ENCODE measurements at places on chromosomes 2 and 18.
A peak's percentile ranks its signal among the peaks of the same experiment; 100 is the strongest.

- H3K36me3 ChIP-seq = no peaks in the 10 kb centered on the region
- H3K4me1 ChIP-seq = no peaks in the 10 kb centered on the region
- no peak for DNase-seq
- no peak overlapping the region for H3K4me3 ChIP-seq
- H3K27me3 ChIP-seq = no peaks in the 10 kb centered on the region
- no peak overlapping the region for H3K27ac ChIP-seq
Measured at GRCh38 chr18:31278609-31279071, 39.3 kb upstream of the DSG1 start.

- H3K27me3 ChIP-seq = peaks cover 5% of the 10 kb centered on the region
- no peaks in the 10 kb centered on the region for H3K36me3 ChIP-seq
- H3K4me3 ChIP-seq = no peak overlapping the region
- no peaks in the 10 kb centered on the region for H3K4me1 ChIP-seq
- no peak for DNase-seq
Measured at GRCh38 chr2:11663427-11663826, 6.6 kb downstream of the NTSR2 start.

DNA sequence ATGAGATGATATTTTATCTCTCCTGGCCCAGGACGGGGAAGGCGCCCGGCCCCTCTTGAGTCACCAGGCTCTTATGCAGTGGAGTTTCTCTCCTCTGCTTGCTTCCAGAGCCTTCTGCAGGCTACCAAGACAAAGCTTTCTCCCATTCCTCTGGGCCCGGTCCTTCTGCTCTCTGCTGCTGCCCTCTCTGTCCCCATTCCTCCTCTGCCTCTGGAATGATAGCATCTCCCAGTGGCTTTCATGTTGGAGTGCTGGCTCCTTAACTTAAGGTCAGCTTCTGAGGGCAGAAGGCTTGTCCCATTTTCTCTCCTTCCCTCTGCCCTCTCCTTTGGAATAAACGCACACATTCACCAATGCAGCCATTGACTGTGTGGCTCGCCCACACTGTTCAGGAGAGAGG lies 86.2 kb downstream of the SDC1 start:
- no peak overlapping the region for H3K4me3 ChIP-seq
- no peak overlapping the region for H3K27ac ChIP-seq
- no peaks in the 10 kb centered on the region for H3K27me3 ChIP-seq
- H3K36me3 ChIP-seq = no peaks in the 10 kb centered on the region

DNA sequence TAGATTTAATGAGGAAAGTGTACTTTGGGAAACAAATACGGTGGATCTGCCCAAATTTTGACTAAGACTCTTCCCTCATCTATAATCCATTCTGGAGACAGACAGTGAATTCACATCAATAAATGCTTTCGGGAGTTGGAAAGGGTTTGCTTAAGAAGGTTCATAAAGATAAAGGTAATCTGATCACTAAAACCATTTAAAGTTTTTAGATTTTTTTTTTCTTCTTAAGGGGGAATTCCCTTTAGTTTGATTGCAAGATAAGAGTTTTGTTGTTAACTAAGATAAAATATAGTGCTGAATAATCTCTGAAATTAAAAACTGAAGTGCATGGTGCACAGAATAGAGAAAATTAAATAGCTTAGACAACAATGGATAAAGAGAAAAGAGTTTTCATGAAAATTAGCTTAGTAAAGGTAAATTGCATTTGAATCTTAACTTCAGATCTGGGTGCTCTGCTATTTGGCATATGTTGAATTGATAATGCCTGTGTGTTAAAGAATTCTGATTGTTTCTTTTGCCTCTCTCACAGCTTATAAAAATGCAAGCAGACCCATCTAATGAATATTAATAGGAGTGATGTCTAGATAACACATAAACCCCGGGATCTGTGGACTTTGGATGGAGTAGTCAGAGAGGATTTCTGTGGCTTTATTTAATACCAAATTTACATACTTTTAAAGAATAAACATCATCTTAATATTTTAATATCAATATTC lies 100.8 kb downstream of the MEIS1 start:
- DNase-seq = no peak
- no peak overlapping the region for H3K27ac ChIP-seq
- H3K27me3 ChIP-seq = peaks cover 3% of the 10 kb centered on the region
- H3K4me3 ChIP-seq = no peak overlapping the region
- H3K4me1 ChIP-seq = no peaks in the 10 kb centered on the region
- no peaks in the 10 kb centered on the region for H3K36me3 ChIP-seq

DNA sequence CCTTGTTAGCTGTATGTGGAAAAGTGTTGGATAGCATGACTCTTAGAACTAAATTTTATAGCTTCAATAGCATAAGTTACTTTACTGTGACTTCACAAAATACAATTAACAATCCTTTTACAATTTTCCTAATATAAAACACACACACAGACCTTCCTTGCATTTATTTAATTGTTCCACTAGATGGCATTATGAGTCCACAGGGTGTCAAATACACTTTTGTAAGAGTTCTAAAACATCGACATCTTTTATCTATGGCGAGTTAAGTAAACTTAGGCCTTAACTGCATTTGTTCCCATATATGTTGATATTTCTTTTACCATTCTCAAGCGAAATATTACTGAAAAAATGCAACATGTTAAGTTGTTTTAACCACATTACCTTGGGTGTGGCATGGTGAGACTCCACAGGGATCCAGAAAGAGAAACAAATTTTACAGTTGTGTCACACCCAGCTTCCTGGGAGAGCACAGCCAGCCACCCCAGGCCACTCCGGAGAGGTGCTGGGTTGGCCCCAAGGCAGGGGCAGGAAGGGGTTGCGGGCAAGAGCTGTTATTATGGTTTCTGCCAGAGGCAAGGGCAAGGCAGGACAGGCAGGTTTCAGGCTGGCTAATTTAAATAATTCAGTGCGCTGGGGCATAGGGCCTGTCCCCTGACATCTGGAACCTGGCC lies 312.4 kb upstream of the MC4R start:
- H3K4me1 ChIP-seq = no peaks in the 10 kb centered on the region
- no peak overlapping the region for H3K27ac ChIP-seq
- no peak for DNase-seq
- H3K4me3 ChIP-seq = no peak overlapping the region

DNA sequence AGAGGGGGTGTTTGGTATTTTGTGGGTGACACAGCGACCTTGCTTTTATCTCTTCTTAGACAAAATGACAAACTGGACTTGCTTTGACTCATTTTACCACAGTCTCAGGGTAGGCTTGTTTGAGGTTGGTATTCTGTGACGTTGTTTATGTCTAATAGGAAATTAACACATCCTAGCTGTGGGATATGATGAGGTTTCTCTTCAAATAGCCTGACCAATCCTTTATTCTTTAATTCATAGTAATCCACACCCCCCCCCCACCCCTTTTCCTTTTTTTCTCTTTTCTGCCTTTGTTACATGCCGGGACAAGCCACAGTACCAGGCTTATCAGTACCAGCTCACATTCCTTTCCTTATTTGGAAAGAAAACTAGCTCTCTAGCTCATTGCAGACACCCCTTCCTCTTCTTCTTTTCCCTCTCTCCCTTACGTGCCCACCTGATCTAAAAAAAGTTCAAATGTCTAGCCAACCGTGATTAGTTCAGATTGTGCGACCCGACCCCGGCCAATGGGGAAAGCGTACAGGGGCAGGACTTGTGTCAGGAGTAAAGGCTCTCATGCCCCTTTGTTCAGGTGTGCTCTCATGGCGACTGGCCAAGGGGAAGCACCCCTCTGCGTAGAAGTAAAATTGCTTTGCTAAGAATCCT lies 52.2 kb upstream of the PTPRM start:
- no peak overlapping the region for H3K4me3 ChIP-seq
- H3K27ac ChIP-seq = no peak overlapping the region
- no peaks in the 10 kb centered on the region for H3K27me3 ChIP-seq
- no peaks in the 10 kb centered on the region for H3K4me1 ChIP-seq

DNA sequence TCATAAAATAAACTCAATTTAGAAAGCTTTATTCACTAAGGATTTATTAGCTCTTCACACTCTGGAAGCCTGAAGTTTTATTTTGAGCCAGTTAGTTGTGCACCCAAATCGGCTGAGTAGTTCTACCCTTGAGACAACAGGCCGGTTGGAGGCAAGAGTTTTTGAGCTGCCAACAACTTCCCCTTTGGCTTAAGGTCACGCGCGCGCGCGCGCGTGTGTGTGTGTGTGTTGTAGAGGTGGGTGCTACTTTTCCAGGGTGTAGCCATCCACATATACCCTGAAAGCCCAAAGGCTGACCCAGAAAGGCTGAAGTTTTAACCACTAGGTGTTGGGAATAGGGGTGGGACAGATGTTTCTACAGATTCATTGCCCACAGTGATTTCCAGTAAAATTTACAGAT lies 150.2 kb upstream of the LHCGR start:
- no peaks in the 10 kb centered on the region for H3K27me3 ChIP-seq
- H3K4me3 ChIP-seq = no peak overlapping the region
- no peak for DNase-seq
- H3K36me3 ChIP-seq = no peaks in the 10 kb centered on the region

DNA sequence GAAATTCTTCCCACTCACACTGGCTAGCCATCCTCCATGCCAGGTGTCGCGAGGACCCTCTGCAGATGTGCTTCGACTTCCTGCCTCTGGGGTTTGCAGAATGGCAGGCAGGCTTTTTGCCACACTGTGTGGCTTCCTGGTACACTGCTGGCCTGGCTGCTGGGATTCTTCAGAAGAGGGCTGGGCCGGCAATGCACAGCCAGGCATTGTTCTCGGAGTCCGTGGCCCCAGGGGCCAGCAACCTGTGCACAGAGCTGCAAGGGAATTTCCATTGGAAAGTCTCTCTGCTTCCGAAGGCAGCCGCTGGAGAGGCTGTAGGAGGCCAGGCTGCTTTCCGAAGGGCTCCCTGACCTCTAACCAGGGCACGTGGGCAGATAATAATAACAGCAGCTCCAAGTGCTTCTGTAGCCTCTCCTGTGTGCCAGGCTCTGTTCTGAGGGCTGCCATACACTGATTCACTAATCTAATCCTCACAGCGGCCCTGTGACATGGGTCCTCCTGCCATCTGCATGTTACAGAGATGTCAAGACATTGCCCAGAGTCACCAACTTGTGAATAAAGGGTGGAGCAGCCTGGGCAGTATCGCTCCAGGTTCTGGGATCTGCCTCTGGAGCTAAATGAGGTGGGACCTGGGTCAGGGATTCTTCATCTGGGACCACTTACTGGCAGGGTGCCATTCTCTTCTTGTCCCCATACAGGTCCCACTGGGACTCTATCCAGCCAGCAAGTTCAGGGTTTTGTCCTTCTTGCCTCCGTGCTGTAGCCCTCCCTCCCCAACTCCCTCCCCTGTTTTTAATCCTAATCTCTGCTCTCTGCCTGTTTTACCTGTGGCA lies 5.0 kb downstream of the LDLRAD4 start:
- no peak for DNase-seq
- H3K36me3 ChIP-seq = peaks cover 6% of the 10 kb centered on the region
- H3K27ac ChIP-seq = no peak overlapping the region
- H3K4me1 ChIP-seq = peaks cover 20% of the 10 kb centered on the region

GRCh38 chr2:85661139-85661858 lies 6.7 kb downstream of the SFTPB start:
- no peaks in the 10 kb centered on the region for H3K27me3 ChIP-seq
- H3K4me1 ChIP-seq = no peaks in the 10 kb centered on the region
- H3K4me3 ChIP-seq = no peak overlapping the region
- H3K36me3 ChIP-seq = peaks cover under 1% of the 10 kb centered on the region
- no peak for DNase-seq

DNA sequence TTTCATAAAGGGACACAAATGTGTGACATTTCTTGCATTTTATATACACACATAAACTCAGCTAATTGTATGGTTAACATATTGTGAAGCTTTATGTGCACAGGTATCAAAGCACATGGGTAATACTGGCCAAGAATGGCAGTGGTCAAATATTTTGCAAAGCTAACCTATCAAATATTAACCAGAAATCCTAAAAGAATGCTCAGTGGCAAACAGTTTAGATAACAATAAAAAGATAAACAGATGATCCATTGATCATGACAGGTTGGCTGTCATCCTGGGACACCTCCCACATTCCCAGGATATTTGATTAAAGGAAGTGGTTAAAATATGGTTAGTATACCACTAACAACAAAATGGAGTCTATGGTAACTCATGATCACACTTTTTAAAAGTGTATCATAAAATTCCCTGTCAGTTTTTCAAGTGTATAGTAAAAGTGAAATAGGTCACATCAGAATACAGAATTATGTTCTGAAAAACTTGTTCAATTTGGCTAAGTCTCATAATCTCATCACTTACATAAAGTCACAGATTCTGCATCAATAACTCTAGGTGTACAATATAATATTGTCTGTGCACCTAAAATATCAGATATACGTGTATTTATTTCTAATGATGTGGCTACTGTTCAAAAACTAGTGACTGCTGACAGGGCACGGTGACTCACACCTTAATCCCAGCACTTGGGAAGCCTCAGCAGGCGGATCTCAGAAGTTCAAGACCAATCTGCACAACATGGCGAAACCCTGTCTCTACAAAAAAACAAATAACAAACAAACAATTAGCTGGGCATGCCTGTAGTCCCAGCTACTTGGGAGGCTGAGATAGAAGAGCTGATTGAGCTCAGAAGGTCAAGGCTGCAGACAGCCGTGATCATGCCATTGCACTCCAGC lies 48.9 kb downstream of the CDH2 start:
- DNase-seq = no peak
- no peaks in the 10 kb centered on the region for H3K27me3 ChIP-seq
- no peaks in the 10 kb centered on the region for H3K36me3 ChIP-seq
- H3K4me3 ChIP-seq = no peak overlapping the region
- H3K4me1 ChIP-seq = no peaks in the 10 kb centered on the region
- no peak overlapping the region for H3K27ac ChIP-seq

DNA sequence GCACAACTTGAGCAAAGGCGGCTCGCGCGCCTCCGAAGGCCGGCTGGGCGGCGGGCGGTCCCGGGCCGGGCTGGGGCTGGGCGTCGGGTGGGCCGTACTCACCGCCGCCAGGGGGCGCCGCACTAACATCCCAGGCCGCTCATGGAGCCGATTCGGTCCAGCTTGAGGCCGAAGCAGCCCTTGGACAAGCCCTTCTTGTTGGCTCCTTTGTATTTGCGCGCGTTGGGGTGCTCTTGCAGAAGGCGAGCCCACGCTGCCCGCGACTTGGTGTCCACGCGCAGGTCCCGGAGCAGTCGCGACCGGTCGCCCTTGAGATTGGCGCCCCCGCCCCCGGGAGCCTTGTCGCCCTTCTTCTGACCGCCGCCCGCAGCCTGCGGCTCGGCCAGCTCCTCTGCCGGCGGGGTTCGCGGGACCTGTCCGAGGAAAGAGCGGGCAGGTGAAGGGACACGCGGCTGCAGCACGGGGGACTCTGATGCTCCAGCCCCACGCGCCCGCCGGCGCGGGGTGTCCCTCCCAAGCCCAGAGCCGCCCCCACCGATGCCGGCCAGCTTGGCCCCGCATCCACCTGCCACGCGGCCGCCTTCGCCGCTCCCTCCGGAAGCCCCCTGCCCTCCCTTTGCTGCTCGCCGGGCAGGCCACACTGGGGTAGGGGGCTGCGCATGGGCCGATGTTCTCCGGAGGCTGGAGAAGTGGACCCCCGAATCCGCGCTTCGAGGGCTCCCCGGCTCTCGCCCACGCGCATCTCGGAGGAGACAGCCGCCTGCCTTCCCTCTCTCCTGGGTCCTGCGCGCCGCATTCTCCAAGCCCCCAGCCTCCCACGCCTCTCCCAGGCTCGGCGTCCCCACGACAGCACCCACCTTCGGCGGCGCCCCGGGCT lies 655 bp downstream of the NPPC start:
- H3K36me3 ChIP-seq = no peaks in the 10 kb centered on the region
- peaks cover 49% of the 10 kb centered on the region for H3K27me3 ChIP-seq
- no peak overlapping the region for H3K4me3 ChIP-seq
- no peak overlapping the region for H3K27ac ChIP-seq
- no peaks in the 10 kb centered on the region for H3K4me1 ChIP-seq
- DNase-seq = peak; percentile 54

GRCh38 chr2:111238296-111238695 lies 117.6 kb downstream of the BCL2L11 start:
- no peaks in the 10 kb centered on the region for H3K27me3 ChIP-seq
- H3K4me1 ChIP-seq = peaks cover 48% of the 10 kb centered on the region
- no peak for DNase-seq
- H3K27ac ChIP-seq = peak overlapping the region; percentile 93
- no peak overlapping the region for H3K4me3 ChIP-seq
